NCI-H187 (cell line): ENCODE measurements at places on chromosomes 2 and 18.
A peak's percentile ranks its signal among the peaks of the same experiment; 100 is the strongest.

- no peak for DNase-seq
Observed at GRCh38 chr2:144183727-144184126, 336.2 kb downstream of the ZEB2 start.

GRCh38 chr2:216243026-216243425 lies 129.3 kb downstream of the MARCHF4 start:
- no peak for DNase-seq

GRCh38 chr18:7607540-7608173 lies 40.5 kb downstream of the PTPRM start:
- DNase-seq = no peak

GRCh38 chr2:10501451-10501961 lies 53.4 kb upstream of the ODC1 start:
- DNase-seq = no peak

- DNase-seq = no peak
Observed at GRCh38 chr18:23539296-23539695, 36.0 kb downstream of the RMC1 start.

- no peak for DNase-seq
Observed at GRCh38 chr2:69988086-69988635, 26.7 kb upstream of the ASPRV1 start.

GRCh38 chr2:23682481-23682880 lies 244.4 kb downstream of the ATAD2B start:
- DNase-seq = no peak

GRCh38 chr2:181140414-181140813 lies 160.0 kb downstream of the UBE2E3 start:
- no peak for DNase-seq

GRCh38 chr2:175842996-175843395 lies 159.1 kb downstream of the LNPK start:
- no peak for DNase-seq

GRCh38 chr2:168182550-168183249 lies 64.7 kb downstream of the STK39 start:
- DNase-seq = no peak

DNA sequence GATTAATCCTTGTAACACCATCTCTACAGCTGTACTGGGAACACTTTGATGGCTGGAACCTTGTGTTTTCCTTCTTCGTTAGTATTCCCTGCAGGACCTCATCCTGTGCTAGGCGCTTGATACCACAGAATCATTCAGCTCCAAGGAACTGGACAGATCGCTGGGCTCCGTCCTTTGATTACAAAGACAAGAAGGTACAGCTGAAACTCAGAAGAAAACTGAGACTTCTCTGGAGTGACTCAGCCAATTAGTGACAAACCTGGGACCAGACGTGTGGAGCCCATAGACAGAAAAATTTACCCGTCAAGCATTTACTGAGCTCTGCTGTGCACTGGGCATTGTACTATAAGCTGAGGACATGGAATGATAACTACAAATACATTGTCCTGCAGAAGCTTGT lies 67.3 kb downstream of the NCKAP5 start:
- DNase-seq = no peak

DNA sequence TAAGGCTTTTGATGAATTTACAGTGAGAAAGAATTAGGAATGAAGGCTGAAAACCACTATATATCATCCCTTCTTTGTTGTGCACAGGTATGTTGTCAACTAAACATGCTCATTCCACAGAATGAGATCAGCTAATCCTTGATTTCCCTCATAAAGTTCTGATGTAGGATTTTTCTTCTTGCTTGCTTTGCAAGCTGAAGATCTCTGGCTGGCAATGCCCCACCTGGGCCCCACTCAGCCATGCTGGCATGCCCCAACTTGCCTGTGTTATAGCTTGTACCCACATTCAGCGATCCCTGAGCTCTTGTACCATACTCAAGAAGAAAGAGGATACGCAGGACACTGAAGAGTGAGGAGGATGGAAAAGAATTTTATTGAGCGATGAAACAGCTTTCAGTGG lies 18.0 kb upstream of the SERPINB11 start:
- no peak for DNase-seq

DNA sequence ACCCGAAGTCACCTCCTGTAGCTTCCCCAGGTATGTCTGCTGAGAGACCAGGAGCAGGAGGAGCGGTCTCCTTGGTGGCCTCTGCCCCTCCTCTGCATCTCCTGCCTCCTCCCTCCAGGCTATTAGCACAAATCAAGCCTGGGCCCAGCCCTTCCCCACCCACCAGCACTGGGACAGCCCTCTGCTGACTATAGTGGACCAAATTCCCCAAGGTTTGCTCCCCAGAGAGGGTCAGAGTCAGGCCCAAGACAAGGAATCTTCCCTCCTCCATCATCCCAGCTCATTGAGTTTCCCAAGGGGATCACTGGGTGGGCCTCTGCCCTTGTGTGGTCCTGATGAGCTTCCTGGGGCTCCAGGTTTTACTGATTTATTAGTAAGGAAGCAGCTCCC lies 62.1 kb downstream of the EMILIN2 start:
- DNase-seq = no peak

DNA sequence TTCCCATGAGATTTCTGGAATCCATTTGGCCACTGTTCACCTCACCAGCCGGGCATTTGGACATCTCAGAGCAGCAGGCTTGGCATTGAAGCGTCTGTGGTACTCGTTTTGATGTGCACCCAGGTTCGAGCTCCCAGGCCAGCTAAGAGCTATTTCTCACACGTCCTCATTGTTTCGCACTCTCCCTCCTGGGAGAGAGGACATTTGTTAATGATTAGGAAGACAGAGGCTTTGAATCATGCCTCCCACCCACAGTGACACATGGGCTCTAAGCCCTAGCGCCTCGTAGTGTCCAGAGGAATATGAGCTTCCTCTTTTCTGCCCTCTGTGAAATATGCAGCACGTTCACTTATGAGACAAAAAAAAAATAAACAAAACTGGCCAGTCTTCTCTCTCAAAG lies 361.8 kb downstream of the RND3 start:
- no peak for DNase-seq

DNA sequence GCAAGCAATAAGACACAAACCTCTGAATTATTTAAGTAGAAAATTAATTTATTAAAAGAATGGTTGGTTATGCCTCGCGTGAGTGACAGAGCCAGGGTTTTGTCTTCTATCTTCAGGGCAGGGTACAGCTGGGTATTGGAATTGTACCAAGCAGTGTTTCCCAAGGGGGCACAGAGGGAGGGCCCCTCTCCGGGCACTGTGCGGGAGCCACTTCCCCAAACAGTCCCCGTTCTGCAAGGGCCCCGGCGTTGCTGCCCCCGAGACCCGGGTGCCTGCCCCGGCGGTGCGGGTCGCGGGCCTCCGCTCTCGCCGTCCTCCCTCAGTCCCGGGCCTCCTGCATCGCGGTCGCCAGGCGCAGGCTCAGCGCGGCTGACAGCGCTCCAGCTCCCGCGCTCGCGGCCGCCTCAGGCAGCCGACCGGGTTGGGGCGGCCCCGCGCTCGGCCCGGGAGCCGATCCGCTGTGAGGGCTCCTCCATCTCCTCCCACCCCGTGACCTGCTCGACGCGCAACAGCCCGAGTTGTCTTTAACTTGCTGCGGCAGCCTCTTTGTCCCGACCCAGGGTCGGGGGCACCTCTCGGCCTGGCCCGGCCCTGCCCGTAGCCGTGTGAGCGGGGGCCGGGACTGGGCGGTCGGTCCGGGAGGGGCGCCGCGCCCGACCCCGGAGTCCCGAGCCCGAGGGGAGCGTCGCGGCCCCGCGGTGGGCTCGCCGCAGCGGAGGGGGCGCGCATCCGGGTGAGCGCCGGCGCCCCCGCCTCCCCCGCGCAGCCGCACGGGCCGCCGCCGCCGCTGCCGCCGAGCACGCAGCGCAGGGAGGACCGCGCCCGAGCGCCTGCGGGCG lies 620 bp upstream of the GALNT1 start:
- DNase-seq = peak; percentile 22

DNA sequence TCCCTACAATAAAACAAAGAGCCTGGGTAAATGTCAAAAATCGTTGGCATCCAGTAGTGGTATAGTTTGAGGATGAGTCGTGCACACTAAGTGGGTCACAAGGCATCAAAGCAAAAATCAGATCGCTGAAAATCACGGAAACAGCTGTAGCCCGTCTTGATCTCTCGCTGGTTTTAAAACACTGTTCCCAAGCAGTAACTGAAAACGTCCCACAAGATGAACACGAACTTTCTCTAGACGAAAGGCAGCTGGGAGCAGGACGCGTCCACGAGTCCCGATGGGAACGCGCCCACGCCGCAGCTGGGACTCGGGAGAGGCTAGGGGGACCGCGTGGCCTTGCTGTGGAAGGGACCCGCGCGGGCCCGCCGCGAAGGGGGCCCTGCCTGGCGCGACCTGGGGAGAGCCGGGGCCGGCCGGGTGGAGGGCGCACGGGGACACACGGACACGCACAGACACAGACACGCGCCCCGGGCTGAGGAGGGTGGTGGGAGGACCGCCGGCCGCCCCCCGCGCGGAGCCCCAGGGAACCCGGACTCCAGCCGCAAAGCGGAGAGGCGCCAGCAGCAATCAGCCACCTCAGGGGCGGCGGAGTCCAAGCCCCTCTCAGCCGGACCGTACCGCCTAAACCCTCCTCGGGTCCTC lies 651 bp downstream of the STK17B start:
- DNase-seq = no peak
